ENCODE measurements at places on chromosomes 1 and 21.

DNA sequence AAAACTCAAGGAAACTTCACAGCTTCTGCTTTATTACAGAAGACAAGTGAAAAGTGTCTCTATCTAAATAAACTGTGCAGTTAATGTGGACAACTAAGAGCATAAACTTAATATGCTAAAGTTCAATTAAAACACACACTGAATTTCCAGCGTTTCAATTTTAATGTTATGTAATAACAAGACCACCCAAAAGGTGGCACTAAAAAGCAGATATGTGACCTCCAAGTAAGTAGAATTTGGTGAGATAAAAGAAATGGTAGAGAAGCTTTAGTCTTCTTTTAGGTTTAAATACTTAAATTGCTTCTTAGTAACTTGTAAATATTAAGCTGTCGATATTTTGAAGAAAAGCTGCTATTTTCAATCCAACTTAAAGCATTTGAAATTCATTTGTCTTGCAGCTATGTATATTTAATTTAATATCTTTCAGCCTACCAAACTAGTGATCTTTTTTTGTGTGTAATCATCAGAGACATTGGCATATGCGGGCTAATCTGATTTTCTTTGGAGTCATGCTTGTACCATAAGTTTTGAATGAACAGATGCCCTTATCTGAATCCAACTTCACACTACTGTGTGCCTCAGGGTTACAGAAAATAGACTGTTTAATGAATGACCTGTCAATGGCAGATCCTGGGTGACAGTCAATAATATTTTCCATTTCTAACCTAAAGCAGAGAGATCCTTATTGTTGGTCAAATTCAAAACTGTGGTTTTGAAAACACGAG is 36.5 kb upstream of the ADAMTS1 start:
- DNase-seq: no peak

DNA sequence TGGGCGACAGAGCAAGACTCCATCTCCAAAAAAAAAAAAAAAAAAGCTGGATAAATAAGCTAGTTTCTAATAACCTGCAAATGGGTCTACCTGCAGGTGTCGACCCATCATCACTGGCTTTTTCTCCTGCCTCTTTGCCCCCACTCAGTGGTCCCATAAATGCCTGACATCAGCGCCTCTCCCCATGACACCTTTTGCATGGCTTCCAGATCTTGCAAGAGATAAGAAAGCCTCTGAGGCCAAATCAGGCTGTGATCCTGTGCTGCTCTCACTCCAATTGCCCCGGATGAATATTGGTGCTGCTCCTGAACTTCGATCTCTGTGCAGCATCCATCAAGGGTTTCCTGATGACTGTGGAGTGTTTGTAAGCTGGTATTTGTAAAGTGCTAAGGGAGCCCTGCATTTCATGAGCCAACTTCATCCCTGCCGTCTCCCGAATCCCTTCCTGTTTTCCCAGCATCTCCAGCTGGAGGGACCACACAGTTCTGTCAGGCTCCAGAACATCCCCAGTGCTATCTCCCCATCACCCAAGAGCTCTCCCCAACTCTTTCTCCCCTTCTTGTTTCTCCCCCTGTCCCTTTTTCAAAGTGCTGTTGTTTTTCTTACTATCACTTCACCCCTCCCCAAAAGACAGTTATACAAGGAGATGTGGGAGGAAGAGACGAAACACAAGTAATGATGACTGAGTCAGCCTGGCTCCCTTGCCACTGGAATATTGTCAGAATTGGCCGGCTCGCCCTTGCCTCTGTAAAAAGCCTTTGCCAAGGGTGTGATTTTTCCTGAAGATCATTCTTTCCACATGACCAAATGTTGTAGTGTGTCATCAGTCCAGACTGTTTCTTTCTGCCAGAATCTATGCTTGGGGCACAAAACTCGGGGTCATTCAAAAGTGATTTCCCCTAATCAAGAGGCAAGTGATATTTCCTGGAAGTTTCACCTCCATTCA is 2.8 kb upstream of the EFHD2 start:
- no peak for DNase-seq

DNA sequence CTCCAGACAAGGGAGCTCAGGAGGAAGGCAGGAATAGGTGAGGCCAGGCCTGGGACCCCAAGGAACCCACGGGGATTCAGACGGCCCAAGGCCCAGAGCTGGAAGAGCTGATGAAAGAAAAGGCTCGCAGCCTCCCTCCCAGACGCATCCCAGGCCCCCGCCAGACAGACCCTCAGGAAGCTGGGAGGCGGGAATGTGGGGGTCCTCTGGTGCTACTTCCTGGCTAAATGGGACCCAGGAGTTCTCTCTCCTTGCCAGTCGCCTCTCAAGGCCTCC is 430 bp downstream of the FBXO2 start:
- no peak for DNase-seq

DNA sequence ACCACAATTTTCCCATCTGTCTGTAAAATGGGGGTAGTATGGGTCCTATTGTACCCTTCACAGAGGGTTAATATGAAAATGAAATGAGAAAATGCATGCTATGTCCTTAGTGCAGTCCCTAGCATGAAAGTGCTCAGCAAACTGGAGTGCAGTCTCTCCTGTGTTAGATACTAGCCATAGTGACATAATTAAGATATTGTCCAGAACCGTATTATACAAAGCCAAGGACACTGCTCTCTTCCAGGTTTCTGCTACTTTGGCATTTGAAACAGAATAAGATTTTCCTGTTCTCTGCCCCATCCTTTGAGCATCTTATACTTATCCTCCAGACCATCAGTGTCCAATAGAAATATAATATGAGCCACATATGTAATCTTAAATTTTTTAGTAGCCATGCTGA is 213.4 kb downstream of the FGGY start:
- DNase-seq: no peak

- no peak for DNase-seq
Measured at GRCh38 chr21:20999659-21000058, 1.4 kb downstream of the NCAM2 start.

- DNase-seq: no peak
Measured at GRCh38 chr1:238492271-238492670, 601.5 kb upstream of the ZP4 start.

DNA sequence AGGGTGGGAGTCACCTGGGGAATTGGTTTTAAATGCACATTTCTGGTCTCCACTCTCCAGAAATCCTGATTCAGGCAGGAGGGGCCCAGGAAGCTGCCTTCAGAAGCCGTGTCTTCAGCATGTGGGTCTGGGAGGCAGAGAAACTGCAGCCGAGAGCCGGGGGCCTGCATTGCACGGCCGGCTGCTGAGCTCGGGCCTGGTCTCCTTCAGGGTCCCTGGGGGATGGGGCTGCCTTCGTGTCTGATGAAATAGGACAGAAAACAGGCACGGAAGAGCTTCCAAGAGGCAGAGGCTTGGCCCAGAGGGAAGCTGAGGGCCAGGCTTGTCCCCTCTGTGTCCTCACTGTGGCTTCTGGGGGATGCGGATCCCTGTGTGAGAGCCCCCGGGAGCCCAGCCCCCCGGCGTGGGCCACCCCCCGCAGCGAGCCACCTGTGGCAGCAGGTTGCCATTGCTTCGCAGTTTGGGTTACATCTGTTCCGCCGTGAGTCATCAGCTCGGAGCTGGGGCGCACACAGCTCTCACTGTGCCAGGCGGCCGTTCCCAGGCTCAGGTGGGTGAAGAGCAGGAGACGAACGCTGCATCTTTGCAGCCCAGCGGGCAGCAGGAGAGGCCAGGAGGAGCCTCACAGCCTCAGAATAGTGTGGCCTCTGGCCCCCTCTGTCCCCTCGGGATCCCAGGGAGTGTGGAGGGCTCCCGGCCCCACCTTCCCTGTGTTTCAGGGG is 72.4 kb downstream of the AJAP1 start:
- no peak for DNase-seq

DNA sequence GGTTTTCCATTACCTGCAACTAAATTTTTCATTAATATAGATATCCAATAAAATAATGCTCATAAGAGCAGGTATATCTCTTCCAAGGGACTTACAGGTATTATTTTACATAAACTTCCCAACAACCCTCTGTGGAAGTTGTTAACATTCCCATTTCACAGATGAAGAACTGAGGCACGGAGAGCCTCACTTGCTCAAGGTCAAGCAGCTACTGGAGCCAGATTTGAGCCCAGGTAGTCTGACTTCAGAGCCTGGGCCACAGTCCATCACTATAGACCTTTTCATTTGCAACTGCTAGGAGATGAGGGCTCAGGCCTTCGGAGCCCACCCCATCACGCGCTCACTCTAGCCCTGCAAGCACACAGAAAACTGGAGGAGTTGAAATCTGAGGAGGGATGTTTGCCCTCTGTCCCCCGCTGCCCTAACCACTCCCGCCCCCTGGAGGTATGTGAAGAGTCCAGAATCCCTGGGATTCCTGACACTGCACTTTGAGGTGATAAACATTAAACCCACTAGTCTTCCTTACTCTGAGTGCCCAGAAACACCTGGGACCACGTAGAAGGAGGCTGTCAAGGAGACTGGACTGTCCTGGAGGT is 11.7 kb upstream of the ALPL start:
- DNase-seq: no peak

GRCh38 chr1:36208978-36209703 is 15.1 kb upstream of the THRAP3 start:
- DNase-seq: no peak

DNA sequence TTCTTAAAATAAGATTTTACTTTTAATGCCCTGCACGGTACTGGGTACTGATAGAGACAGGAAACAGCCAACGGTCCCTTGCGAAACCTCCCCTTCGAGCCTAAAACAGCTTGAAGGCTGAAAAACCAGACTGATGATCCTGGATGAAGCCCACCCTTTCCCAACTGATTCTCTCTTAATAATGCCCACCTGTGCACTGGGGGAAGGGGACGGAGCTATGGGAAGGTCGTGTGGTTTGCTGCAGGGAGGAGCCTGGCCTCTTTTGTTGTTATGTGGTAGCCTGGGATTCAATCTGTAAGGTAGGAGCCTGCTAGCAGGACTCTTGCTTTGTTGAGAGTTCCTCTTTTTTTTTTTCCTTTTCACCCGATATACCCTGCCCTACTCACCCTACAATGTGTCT is 25.6 kb downstream of the SAMSN1 start:
- DNase-seq: no peak

DNA sequence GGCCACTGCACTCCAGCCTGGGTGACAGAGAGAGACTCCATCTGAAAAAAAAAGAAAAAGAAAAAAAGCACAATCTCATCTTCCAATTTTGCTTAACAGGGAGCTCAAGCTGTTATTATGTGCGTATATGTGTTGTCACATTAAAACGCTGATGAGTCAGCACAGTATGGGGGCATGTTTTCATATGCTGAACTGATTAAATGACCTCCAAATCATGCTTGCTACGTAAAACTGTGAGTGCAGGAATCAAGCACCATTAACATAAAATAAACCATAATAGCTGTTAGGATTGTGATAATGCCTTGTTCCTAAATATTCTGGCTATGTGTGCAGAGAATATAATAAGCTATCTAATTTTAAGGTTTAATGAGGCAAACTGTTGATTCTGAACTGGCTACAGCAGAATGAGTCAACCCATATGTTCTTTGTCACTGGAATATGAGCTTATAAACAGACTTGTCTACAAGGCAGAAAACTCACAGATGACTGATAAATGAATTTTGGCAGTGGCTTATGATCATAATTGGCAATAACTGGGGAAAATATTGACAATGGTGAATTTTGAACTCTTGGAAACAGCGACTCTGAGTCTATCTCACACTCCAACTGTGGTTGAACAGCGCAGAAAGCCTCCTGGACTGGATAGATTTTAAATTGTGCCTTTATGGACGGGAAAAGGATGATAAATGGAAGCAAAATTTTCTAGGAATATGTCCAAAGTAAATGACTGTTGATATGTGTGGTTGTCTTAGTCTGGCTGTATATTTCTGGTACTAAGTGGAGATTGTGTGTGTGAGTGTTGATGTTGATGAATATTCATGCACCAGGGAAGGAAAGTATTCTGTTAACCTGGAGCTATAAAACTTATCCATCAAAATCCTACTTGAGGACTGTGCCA is 75.5 kb downstream of the VCAM1 start:
- no peak for DNase-seq

DNA sequence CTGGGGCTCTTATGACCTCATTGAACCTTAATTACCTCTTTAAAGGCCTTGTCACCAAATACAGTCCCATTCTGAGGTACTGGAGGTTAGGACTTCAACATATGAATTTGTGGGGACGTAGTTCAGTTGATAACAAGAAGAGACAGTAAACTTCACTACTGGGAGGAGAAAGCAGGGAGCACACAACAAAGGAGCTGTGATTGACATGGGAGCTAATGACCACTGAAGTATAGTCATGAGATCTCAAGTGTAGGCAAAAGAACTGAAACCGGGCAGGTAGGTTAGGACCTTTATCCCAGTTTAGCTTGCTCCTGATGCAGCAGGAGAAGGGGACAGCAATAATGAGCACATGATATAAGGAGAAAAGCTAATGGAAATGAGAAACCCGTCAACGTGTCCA is 11.8 kb upstream of the MAB21L3 start:
- DNase-seq: no peak

DNA sequence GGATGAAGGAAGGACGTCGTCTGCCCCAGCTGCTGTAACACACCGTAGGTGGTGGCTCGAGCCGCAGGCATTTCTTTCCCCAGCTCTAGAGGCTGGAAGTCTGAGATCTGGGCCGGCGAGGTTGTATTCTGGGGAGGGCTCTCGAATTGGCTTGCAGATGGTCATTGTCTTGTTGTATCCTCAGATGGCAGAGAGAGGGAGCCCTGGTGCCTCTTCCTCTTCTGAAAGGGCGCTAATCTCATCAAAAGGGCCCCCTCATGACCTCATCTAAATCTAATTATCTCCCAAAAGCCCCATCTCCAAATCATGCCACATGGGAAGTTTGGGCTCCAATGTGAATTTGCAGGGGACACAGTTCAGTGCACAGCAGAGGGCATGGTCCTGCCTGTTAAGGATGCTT is 109.0 kb downstream of the SIK1 start:
- DNase-seq: no peak

DNA sequence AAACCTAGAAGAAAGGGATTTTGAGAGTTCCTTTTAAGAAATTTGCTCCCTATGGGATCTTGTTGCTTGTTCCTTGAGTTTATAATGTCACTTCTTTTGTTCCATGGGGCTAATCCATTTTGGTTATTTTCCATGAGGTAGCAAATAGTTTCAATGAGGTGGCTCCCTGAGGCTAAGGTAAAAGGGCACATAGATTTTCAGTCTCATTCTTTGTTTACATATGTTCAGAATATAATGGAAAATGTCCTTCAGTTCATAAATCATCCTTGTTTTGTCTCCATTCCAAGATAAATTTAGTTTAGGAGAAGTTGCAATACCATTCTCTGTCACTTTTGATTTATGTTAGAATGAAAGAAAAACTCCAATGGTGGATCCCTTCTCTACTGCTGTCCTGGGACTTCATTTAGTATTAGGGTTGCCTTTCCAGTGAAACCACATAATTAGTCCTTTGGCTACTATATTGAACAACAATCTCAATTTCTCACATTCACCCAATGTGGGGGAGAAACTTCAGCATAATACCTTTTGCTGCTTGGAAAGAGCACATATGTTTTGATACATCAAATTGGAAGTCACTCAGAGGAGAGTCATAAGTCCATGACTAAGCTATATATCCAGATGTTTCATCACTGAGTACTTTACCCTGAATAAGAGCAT is 80.9 kb upstream of the ADAMTS5 start:
- no peak for DNase-seq

- DNase-seq: no peak
Measured at GRCh38 chr1:230824919-230825721, 43.2 kb downstream of the C1orf198 start.
